ENCODE measurements at places on chromosomes 2 and 18.

DNA sequence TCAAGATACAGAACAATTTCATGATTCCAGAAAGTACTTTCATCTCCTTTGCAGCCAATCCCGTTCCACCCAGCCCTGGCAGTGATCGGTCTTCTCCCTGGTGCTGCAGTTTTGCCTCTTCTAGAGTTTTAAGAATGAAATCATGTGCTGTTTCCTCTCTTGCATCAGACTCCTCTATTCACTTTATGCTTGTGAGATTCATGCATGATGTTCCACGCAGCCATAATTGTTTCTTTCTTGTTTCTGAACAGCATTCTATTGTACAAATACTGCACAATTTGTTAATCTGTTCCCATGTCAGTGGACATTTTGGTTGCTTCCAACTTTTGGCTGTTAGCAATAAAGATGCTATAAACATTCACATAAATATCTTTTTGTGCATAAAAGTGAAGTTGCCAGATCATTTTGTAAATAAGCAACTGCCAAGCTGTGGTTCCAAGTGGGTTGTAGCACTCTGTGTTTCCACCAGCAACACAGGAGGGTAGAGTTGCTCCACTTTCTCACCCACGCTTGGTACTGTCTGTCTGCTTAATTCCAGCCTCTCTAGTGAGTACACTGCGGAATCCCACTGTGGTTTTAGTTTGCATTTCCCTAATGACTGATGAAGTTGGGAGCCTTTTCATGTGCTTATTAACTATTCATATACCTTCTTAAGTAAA, 104.5 kb downstream of the TWIST2 start:
- DNase-seq = no peak

DNA sequence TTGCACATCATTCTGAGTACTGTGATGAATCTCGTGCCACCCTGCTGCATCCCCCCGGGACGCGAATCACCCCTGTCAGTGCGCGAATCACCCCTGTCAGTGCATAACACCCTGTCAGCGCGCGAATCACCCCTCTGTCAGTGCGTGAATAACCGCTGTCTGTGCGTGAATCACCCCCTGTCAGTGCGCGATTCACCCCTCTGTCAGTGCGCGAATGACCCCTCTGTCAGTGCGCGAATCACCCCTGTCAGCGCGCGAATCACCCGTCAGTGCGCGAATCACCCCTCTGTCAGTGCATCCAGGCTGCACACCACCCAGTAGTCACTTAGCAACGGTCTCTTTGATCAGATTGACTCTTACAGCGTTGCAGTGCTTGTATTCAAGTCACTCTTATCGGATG, 134.4 kb upstream of the TPO start:
- DNase-seq = no peak

- no peak for DNase-seq
Measured at GRCh38 chr18:49560624-49561288, 1.1 kb upstream of the LIPG start.

DNA sequence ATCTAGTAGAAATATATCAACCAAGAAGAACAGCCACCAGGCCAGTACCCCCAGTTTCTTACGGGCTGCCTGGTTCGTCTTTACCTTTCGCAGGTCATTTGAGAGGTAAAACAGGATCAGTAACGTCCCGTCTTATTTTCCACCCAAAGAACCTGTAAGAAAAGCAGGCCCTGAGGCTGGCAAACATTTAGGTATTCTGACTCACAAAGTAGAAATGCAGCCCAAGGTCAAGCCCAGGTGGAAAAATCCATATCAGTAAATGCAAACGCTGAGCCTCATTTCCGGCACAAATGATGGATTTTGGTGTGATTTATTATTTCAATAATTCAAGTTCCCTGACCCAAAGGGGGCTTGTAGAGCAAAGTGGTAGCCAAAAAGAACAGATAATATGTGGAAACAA, 171.2 kb downstream of the ZNF516 start:
- no peak for DNase-seq

DNA sequence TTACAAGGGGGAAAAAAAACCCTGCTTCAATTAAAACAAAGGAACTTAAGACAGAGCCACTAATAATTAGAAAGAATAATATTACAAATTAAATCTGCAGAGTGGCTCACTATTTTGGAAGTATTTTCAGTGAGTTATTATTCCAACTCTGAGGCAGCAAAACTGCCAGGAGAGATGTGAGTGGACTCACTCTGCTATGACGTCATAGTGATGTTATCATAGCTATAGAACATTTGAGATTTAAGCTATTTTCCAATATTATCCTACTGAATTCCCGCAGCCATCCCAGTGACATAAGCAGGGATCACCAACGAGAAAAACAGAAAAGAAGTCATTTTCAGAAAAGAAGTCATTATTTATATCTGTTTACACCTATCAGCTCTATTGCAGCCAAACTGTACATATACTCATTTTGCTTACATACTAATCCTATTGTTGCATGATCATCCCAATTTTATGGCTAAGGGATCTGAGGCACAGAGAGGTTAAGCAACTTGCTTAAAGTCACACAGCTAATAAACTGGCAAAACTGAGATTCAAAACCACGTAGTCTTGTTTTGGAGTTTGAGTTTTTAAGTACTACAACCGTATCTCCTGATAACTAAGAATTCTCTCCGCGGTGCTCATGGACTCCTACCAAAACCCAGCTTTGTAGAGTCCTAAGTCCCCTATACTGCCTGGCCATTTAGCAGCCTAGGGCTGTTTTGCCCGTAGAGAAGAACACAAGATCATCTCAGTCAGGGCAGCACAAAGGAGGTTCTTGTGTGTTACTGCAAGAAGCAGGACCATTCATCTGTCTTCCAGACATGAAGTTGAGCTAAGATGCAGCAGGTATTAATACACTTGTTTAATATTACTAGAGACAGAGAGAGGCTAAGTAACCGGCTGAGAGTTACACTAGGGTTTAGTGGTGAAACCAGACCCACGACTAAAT, 299.8 kb downstream of the TCF4 start:
- DNase-seq = no peak

- DNase-seq = no peak
Measured at GRCh38 chr2:106098081-106098480, 96.0 kb downstream of the UXS1 start.

DNA sequence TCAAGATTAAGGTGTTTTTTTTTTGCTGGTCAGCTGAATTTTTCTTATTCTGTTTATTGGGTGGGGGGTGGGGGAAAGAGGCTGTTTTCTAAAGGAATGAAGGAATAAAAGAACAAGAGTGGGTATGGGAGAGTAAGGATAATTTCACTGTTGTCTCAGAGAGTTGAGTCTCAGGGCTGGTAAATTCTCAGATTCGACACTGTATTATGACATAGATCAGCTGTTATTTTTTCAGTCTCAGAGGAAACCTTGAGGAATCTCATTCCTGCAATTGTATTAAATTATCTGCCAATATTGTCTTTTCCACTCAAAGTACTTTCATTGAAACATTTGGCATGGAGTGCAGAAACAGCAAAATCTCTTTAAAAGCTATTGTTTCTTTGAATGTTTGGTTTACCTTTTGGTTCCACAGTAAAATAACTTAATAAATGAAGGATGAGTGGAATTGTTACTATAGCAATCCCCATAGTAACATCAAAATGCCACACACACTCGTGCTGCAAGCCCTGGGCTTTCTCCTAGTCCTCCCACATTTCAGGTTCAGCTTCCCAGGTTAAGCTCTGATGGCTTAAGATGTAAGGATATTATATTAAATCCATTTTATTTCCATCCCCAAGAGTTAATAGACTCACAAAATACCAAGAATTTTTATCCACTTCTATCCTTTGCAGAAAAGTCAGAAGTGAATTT, 478.7 kb upstream of the TCF4 start:
- DNase-seq = no peak

DNA sequence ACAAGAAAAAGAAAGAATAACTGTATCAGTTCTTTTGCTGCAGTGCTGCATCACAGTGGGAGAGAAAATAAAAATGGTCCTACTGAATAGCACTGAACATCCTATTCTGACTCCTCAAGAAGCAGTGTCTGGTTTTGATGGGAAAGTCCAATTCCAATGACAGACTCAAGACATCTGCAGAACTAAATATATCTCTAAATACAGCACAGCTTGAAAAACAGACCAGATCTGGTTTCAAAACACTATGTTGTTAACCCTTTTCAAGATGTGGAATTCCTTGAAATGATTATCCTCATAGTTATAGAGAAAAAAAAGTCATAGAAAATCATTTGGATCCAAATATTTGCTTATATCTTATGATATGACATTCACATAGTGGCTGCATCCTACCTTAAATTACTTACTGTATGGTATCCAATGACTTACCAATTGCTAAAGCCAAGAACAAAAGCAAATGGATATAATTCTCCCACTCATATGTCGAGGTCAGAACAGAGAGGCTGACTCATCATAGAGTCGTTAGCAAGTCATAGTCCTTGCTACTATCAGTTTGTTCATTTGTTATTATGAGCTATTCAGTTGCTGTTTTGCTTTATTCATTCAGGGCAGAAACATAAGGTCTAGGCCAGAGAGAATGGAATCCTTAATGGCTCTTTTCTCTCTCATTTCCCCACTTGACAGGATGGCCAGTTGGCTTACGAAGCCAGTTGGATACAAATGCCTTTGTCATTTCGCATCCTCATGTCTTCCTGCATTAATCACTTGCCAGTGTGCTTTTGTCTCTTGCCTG, 62.5 kb upstream of the ACVR2A start:
- no peak for DNase-seq

DNA sequence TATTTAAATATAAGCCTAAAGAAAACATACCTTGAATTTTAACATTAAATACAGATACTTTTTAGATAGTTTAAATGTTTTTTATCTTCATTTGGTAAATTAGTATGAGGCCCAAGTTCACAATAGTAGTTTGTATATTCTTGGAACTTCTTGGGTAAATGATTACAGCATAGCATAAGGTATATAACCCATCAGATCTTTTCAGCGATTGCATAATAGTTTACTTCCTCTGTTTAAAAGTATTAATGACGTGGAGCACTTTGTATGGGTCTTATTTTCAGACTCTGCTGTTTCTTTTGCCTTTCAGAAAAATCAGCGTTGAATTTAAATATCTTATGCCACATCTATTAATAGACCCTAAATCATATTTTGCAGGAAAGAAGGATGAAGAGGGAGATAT, 60.2 kb downstream of the CHRNA1 start:
- no peak for DNase-seq
